Epithelial cell of esophagus (primary cell): ENCODE measurements at places on chromosomes 1 and 21.
A peak's percentile ranks its signal among the peaks of the same experiment; 100 is the strongest.

DNA sequence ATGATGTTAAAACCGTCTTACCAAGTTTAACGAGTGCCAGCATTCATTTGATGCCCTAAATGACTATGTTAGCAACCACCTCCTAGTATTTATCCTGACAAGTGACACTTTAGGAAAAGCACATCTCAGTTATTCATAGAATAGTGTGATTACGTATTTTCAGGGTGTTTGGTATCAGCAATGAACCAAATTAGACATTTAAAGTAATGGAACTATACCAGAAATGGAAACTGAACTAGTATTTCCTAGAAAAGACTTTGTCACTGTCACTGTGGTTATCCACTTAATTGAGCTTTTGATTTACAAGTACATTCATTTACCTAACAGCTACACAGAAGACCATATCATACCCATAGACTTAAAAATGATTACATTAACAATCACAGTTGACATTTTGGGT is 3.6 kb upstream of the IL12RB2 start:
- DNase-seq: no peak

GRCh38 chr1:48571303-48571987 is 99.4 kb upstream of the SPATA6 start:
- DNase-seq: no peak

DNA sequence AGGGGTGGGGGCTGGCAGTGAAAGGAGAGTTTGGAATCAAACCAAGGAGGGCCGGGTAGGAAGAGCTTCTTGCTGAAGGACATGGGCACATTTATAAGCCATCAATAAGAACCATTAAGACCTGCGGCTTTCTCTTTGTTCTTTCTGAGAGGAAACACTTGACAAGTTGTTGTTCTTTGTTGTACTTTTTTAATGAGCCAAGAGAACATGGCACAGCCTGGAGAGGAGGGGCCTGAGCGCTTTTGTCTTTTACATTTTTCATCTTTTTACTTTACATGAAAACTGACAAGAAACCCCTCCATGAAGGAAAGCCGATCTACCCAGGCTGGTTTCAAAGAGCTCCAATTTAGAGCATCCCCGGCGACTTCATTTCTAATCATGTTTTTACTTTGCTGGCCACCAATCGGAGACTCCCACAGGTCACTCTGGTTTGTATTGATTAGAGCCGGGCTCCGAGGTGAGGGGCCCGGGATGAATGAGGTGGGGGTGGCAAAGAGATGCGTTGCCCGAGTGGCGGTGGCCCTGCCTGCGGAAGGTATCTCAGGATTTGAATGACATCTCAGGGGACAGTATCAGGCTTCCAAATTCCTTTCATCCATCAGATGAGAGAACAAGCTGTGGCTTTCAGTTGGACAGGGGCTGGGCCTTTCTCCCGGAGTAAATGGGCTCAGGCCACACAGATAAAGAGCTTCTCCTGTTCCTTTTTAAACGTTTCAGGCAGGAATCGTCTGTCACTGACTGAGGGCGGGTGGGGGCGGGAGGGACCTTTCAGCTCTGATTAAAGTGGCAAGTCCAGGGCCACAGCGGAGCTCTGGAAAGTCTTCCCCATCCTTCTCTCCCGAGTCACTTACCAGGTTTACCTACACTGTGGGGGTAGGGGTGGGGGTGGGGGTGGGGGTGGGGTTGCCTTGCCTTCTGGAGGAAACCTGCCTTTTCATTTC is 138.8 kb upstream of the ARHGEF16 start:
- DNase-seq: no peak

DNA sequence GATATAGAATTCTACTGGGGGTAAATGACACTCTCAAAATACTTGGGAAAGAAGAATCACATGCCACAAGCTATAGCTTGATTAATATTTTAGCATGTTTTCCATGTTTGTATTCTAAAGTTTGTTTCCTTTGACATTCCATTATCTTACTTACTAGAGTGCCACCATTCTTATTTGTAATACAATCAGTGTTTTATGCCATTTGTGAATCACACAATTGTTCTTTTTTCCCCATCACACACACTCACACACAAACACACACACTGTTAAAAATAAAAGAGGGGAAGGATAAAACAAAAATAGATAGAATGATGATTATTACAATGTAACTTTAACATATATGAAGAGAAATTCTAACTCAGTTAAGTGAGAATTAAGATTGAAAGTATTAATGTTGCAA is 16.0 kb upstream of the TEKT2 start:
- no peak for DNase-seq

DNA sequence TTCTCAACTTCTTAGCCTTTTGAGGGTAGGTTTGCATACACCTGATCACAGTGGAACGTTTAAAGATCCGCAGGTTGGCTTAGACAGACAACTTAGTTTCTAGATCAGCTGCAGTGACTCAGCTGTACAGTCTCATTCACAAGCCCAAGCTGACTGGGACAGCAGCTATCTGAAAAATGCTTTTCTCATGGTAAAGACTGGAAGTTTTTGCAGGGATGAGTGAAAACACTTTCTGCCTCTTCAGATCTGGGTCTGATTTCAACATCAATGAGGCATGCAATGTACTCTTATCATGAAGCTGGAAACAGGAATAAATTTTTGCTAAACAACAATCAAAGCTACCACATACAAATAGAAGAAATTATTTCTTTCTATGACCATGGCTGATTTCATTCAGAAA is 61.1 kb upstream of the PTBP2 start:
- DNase-seq: peak; percentile 47

DNA sequence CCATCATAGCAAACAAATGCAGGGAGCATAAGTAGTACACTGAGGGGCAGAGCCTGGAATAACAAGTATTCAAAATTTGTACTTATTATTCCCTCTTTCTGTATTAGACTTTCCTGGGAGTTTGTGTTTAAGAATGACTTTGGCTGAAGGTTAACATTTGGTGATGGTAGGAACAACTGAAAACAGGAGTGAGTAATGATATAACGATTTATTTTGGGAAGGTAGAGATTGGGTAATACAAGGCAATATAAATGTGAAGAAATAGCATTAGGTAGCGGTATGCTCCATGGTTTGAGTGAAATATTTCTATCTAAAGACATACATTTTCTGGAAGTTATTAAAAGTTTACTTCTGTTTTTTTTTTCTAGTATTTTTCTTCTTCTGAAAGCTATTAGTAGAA is 18.5 kb upstream of the C1orf21 start:
- no peak for DNase-seq

GRCh38 chr21:36472377-36472776 is 7.5 kb downstream of the CLDN14 start:
- no peak for DNase-seq

DNA sequence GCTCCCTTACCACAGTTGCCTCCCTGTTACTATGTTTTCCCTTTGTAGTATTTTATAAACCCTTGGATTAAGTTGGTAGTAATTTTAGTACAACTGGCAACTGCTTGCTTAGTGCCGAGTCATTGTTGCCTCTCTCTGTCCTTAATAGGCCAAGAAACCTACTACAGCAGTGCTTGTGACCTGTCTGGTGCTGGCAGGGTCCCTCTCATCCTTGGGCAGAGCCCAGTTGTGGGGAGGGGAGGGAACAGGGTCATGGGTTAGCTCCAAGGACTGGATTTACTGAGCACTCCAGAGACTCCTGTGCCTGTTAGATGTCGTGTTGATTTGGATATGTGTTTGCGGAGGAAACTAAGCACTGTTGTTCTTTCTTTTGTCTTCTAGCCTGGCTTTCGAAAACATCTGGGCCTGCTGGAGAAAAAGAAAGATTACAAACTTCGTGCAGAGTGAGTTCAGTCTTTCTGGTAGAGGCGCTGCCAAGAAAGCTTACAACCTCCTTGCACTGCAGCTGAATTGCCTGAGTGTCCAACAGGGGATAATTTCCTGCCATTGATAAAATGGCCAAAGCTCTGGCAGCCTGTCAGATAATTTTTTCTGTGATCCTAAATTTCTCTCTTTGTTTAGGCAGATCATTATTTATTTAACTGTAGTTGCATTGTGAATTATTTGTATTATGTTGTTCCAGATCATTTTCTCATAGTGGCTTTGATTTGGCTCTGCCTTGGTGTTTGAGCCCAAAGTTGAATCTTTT is 3.6 kb downstream of the UTP11 start:
- no peak for DNase-seq

DNA sequence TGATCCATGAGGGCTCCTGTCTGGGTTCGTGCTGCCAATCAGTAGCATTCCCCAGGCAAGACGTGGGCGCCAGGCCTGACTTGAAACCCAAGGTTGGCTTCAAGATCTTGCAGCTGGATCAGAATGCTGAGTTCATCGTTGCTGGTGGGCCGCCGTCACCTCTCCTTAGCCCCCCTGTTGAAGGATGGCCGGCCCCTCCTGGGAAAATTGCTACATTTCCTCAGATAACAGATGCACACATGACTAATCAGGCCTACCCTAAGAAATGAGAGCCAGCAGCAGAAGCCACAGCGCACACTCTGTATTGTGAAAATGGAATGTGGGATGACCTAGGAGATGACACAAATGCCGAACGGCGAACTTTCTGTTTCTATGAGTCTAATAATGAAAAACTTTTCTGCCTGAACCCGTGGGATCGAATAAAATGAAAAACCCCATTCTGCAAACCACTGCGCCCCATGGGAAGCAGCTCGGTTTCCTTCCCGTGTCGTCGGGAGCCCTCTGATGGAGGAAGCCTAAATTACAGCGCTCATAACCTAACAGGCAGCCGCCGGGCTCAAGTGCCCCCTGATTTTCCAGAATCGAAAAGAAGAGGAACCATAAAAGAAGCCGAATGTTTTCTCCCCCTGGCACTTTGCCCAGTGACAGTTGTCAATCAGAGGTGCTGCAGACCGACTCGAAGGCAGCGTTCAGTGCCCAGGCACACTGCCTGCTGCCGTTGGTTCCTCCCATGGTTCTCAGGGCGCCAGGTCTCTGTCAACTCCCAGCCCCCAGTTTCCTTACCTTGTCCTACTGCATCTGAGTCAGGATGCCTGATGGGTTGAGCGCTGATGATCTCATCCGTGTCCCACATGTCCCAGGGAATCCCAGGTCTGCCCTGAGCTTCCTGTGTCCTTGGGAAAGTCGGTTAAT is 38.2 kb upstream of the H6PD start:
- DNase-seq: peak; percentile 80

GRCh38 chr1:2928366-2929325 is 92.6 kb upstream of the ACTRT2 start:
- DNase-seq: no peak

- DNase-seq: no peak
Measured at GRCh38 chr1:3498986-3499385, 44.5 kb downstream of the ARHGEF16 start.

- no peak for DNase-seq
Measured at GRCh38 chr1:235304549-235305451, 23.2 kb downstream of the ARID4B start.

DNA sequence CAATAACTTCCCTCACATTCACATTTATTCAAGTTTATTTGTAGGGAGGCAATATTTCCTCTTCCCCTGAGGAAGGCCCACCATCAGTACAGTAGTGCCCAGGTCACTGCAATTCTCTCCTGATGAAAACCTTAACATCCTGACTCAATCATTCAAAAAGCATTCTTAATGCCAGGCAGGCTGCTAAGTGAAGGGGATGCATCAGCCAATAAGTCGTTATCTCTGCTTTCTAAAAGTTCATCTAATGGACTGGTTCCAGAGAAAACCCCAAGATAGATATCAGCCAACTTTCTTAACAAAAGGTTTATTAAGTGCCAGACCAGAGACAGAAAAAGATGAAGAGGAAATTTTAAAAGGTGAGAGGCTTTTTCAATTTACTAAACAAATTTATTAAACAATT is 17.3 kb downstream of the OTUD7B start:
- no peak for DNase-seq

DNA sequence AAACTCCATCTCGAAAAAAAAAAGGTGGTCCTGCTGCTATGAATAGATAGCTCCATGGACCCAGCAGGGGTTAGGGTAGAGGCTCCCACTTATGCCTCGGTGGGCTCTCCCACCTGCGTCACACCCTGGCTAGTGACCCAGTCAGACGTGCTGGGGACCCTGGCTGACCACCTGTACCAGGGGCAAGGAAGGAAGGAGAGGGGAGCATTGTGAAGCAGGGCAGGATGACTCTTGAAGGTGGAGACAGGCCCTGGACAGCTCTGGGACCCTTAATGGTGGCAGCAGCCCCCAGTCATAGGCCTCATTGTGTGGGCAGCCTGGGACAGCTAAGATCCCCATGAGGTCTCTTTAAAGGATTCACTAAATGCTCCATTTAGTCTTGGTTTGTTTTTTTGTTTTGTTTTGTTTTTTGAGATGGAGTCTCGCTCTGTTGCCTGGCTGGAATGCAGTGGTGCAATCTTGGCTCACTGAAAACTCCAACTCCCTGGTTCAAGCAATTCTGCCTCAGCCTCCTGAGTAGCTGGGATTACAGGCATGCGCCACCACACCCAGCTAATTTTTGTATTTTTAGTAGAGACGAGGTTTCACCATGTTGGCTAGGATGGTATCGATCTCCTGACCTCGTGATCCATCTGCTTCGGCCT is 10.4 kb upstream of the SNAPIN start:
- no peak for DNase-seq

- DNase-seq: no peak
Measured at GRCh38 chr1:168159979-168160378, 18.8 kb upstream of the TIPRL start.

GRCh38 chr1:70499695-70500094 is 88.6 kb downstream of the CTH start:
- peak; percentile 71 for DNase-seq

DNA sequence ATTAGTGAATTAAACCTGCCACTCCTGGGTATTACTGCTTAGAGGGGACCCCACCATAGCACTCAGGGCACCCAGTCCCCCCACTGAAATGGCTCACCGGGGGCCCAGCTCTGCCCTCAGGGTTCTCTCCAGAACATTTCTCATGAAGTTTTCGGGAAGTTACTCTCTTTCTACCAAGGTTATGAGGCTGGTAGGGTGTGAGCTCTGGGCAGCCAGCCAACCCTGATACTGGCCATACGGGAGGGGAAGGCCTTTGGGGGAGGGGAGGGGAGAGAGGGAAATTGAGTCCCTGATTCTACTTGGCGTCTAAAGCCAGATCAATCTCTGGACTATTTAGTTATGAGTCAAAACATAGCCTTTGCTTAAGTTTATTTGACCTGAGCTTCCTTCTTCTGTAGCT is 12.9 kb upstream of the PDE9A start:
- DNase-seq: no peak

DNA sequence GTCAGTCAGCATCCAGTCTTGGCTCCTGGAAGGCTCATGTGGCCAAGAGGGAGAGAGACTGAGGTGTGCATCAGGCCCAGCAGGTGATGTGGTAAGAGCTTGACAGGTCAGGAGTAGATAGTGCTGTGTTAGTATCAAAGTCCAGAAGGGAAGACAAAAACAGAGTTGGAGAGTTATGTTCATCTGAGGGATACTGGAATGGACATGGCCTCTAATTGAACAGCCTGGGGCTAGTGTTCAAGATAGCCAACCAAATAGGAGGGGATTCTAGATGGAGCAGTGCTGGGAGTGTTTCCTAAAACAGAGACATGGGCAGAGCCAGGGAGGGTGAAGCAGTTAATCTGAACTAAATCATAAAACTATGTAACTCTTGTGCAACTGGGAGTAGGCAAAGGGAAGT is 120.7 kb upstream of the MARK1 start:
- no peak for DNase-seq
